ENCODE measurements at places on chromosomes 7 and 10. TPM values are rescaled to one million over a fixed set of nuclear protein-coding genes. Genes with fewer than 3 reads are reported as not detected.

The ASAH2B gene
- 6.2 TPM for total RNA-seq

The SEMA4G gene
- total RNA-seq: 1.00 TPM

The CFAP69 gene
- 4.4 TPM for total RNA-seq

The ITIH5 gene
- under 0.01 TPM for total RNA-seq

The CRHR2 gene
- total RNA-seq: not detected

All from uterine smooth muscle cell (primary cell).